Stimulated activated CD8-positive, alpha-beta memory T cell treated with anti-CD3 and anti-CD28 coated beads, Interleukin-4, amount 100 ng/mL, for 1 hour (primary cell): ENCODE measurements at places on chromosomes 12 and 14.

- no peak for DNase-seq
Measured at GRCh38 chr12:4552191-4552590, 9.8 kb upstream of the DYRK4 start.

DNA sequence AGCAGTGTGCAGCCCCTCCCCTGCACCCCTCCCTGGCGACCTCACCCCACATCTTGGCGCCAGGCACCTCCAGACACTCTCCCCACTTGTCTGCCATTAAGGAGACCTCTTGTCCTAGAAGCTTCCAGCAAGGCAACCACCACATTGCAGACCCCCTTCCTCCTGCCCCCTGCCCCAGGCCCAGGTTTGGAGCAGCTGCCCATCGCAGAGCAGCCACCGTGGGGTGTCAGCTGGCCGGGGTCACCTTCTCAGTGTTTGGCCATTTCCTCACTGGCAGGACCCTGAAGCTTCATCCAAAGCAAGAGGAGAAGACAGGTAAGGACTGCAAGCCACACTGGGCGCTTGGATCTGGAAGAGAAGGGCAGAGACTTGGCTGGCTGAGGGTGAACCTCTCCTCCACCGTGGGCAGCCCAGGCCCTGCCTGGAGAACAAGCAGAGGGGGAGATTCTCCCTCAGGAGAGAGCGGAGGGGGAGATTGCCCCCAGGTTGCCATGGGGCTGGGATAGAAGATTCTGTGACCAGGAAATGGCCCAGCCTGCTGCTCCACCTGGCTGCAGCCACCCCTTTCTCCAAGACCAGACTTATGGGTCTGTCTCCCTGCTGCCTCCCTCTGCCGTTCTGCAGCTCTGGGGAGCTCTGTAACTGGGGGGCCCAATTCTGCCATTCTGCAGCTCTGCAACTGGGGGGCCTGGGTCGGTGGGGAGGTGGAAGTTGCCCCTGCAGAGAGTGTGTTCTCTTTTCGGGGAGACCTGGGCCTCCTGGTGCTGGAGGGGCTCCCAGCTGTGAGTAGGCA is 72.9 kb upstream of the C14orf180 start:
- no peak for DNase-seq

- no peak for DNase-seq
Measured at GRCh38 chr12:126734710-126735109, 1532.3 kb upstream of the TMEM132C start.

- no peak for DNase-seq
Measured at GRCh38 chr14:81408595-81408994, 8.5 kb upstream of the STON2 start.

DNA sequence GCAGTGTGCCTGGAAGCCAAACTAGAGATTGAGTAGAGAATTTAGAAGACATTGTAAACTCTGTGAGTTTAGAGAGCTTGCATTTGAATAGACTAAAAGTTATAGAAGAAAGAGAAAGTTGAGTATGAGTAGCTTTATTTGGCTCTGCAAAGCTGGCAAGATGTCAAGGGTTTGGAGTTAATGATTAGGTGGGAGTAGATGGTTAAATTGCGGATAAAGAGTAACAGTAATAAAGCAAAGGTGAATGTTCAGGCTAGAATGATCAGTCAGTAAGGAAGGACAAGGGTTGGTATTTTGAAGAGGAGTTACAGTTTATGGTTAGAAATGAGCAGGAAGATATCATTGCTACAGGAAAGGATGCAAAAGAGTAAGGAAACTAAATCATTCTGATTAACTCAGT is 5.2 kb downstream of the PPM1A start:
- DNase-seq, result no peak

- DNase-seq, result no peak
Measured at GRCh38 chr14:92984896-92985295, 61.9 kb downstream of the CHGA start.

DNA sequence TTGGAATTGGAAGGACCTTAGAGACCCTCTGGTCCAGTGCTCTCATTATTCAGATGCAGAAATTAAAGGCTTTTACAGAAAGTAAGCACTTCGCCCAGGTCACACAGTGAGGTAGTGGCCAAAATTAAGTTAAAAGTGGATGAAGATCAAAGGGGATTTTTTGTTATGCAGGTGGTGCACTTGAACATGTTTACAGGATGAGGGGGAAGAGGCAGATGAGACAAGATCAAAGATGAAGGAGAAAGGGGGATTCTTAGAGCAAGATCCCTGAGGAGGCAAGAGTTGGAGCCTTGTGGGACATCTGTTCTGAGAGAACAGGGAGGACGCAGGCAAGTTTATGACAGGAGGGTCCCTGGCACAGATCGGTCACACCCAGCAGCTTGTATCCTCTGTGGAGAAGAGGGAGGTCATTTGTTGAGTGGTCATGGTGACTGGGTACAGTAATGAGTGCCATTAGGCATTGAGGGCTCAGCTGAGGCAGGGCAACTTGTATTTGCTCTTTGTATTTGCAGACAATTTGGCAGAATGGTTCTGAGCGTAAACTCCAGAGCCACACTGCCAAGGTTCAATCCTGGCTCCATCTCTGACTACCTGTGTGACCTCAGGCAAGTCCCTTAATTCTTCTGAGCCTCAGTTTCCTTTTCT is 84.0 kb downstream of the BORCS5 start:
- DNase-seq, result no peak

GRCh38 chr14:54650959-54651351 is 84.0 kb downstream of the SAMD4A start:
- DNase-seq, result no peak
